ENCODE measurements at places on chromosomes 4 and X. TPM values are rescaled to one million over a fixed set of nuclear protein-coding genes. Genes with fewer than 3 reads are reported as not detected.

The FAM241A gene
- total RNA-seq = 1.1 TPM

The HMGB2 gene
- 7.2 TPM for total RNA-seq

The COX18 gene
- 27.3 TPM for total RNA-seq

The CCDC110 gene
- total RNA-seq = not detected

The SPATA4 gene
- 0.14 TPM for total RNA-seq

The CXorf49 gene
- not detected for total RNA-seq

DNA sequence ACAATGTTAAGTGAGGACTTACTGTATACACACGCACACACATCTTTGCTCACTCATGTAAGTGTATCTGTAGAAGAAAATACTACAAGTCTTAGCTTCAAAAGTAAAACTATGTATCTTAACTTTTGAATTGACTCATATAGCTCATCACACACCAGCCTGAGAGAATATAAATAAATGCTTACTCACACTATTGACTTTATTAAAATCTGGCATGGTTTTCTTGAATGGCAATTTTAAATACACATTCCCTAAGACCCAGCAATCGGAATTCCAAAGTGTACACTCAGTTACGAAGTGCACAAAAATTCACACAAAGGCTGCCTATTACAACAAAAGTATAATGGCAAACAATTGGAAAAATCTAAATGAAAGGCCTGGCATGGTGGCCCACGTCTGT is 2.0 kb downstream of the ERCC6L start:
- no peak for DNase-seq

- DNase-seq = no peak
Observed at GRCh38 chr4:183996868-183997267, 91.8 kb downstream of the STOX2 start.

GRCh38 chr4:86641516-86642090 is 47.5 kb downstream of the PTPN13 start:
- no peak for DNase-seq

DNA sequence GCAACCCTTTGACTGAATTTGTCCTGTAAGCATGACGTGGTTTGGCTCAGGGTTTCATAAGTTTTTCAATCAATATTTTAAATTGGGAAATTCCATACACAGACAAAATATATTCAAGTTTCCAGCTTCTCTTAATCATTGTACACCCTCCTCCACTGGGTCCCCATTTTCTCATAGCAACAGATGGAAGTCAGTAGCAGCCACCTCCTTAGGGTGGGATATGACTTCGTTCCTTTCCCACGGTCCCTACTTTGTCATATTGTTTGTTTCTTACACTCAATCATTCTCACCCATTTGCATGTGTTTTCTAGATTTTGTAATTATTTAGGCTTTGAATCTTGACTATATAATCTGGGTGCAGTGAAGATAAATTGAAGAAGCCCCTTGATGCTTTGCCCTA is 664.5 kb upstream of the IGFBP7 start:
- no peak for DNase-seq

GRCh38 chr4:16253127-16253960 is 27.1 kb upstream of the TAPT1 start:
- DNase-seq = no peak

- DNase-seq = no peak
Observed at GRCh38 chrX:70032792-70033191, 16.9 kb downstream of the AWAT2 start.

GRCh38 chr4:113026556-113026955 is 22.9 kb upstream of the ANK2 start:
- DNase-seq = no peak

DNA sequence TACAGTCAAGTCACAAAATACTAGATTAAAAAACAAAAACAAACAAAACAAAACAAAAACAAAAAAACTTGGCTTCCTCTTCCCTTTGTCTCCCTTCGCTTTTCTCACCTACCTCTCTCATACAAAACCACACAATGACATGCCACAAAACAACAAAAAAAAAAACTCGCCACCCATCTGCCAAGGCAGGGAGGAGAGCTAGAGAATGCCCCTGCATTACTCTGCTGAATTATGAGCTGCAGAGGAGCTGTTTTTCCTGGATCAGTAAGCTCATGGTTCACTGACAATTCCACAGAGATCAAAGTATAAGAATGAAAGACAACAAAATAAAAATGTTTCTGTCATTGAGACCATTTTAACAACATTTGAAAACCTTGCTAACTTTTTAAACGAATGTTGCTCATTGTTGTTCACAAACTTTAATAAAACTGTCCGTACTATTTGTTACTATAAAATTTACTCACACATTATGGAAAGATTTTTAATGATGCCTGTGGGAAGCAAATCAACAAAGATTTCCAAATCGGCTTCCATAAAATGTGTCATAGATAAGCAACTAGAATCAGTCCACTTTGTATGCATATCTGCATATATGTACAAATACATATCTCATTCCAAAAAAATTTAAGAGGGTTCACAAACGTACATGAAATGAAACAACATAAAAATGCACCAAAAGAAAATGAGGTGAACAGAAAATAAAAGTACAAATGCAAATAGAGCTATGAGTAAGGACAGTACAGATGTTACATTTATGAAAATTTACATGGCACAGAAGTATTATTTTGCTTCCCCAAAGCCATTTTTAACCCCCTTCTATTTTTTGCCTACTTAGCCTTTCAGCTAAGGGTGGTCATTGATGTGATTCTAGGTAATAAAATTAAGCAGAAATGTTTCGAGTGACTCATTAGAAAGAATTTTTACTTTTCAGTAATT is 252.4 kb upstream of the FAT4 start:
- no peak for DNase-seq

- DNase-seq = no peak
Observed at GRCh38 chr4:41611881-41612871, 74.2 kb downstream of the LIMCH1 start.

DNA sequence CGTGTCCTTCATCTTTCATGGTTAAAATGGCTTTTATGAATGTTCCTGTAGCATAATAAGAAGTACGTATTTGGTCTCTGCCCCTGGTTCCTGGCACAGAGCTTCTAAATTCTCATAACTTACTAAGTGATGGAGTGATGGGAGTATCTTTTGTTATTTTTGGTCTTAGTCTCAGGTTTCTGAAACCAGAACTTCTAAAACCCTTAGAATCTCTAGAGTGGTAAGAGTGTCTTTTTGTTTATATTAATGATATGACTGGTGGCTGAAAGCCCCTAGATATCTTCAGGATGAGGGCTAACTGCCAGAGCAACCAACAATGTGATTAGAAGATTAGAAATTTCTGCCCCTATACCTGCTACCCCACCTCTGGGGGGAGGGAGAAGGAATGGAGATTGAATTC is 45.8 kb upstream of the BBS12 start:
- DNase-seq = no peak

- DNase-seq = no peak
Observed at GRCh38 chr4:5821665-5822358, 71.1 kb downstream of the CRMP1 start.

DNA sequence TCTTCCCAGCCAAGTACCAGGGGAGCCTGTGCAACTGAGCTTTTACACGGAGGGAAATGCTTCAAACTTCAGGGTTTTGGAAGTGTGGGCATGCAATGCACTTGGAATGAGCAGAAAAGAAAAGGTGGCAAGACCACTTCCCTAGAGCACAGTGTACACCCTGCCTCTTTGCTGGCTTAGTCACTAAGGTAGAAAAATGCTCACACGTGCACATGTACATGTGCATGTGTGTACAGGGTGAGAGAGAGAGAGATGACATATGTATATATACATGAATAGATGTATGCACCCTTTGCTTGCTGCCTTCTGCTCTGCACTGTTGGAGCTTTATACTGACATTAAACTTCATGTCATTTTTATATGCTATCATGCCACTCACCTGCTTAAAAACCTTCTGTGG is 7.9 kb upstream of the KLF3 start:
- DNase-seq = no peak

Data from liver (tissue), 10 donors.